Stimulated activated CD8-positive, alpha-beta memory T cell treated with anti-CD3 and anti-CD28 coated beads, Interleukin-2, amount 100 ng/mL, for 1 hour (primary cell): ENCODE measurements at places on chromosomes 6 and 20.

- DNase-seq = no peak
Observed at GRCh38 chr6:121851056-121851455, 415.6 kb downstream of the GJA1 start.

- no peak for DNase-seq
Observed at GRCh38 chr20:60378620-60379019, 420.4 kb downstream of the CDH26 start.

GRCh38 chr6:74610352-74610751 lies 595.5 kb downstream of the COL12A1 start:
- no peak for DNase-seq

DNA sequence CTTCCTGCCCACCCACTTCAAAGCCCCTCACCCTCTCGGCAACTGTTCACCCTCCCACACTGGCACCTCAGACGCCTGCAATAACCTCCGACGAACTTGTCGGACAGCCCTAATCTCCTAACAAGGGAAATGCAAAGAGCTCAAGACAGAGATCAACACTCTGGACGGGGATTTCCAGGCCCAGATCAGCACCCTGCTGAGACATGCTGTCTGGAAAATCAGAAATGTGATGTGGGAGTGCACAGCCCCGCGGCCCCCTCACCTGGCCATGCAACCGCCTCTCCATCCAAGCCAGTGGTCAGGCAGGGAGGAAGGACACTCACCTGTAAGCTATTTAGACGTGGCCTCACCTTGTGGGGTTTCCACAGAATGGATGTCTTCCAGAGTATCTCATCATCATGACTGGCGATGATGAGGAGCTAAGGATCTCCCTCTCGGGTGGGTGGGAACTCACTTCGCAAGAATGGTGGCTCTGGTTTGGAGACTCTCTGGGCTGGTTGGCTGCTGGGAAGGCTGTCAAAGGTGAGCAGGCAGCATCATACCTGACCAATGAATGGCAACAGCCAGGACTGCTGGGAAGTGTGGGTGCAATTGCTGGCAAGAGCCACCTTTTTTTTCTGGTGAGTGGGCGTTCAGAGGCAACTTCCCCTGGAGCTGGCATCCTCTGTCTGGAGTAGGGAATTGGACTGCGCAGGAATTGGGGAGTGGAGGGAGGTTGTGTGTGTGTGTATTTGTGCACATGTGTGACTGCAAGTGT lies 28.1 kb upstream of the ADTRP start:
- no peak for DNase-seq

GRCh38 chr6:17820055-17820454 lies 113.3 kb upstream of the NUP153 start:
- no peak for DNase-seq

DNA sequence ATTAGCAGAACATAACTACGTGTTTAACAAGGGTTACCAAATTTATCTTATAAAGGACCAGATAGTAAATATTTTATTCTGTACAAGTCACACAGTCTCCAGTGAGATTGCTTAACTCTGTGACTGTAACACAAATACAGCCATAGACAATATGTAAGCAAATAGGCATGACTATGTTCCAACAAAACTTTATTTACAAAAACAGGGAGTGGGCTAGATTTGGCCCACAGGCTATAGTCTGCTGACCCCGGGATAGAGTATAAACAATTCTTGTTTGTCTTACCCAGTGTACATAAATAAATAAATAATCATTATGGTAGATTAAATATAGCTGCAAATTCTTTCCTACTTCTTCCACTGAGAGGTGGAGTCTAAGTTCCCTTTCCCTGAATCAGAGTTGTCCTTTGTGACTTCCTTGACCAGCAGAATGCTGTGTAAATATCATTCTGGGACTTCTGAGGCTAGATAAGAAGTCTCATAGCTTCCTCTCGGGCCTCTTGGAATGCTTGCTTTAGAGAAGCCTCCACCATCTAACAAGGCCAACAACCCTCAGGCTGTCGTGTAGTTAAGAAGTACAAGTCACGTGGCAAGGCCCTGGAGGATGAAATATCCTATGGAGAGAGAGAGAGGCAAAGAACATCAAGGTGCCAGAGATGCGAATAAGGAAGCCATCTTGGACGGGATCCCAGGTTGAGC lies 59.1 kb upstream of the TMEM244 start:
- no peak for DNase-seq

DNA sequence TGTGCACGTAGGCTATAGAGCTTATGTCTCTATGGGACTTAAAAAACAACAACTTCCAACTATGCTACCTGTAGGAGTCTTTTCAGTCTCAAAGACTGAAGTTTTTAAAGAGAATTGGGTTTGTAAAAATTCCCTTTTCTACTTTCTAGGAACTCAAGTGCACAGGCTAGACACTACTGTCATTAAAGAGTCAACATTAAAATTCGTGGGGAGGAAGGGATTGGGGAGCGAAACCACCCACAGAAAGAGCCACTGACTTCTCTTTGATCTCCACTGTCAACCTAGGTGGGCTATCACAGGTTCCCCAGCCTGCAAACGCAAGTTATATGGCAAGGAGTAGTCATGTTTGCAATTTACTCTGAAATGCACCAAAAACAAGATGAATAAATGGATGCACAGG lies 37.7 kb downstream of the ADTRP start:
- DNase-seq = no peak

DNA sequence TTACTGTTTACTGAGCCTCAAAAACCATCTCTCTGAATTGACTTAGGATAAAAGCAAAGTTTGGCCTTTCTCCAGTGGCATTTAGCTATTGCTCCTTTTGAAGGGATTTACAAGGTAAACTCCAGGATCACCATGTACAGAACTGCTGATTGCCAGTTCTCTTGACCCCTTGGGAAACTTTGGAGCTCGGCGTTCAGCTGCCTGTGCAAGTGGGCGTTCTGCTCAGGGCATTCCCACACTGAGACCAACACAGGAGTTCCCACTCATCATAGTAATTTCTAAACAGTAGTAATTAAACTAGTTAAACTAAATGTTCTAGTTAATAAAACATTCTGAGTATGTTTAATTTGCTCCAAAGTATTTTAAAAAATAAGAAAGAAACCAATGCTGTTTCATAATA lies 14.9 kb downstream of the KCNQ5 start:
- no peak for DNase-seq
